ENCODE measurements at places on chromosomes 3 and 15.

GRCh38 chr3:195154793-195155535 is 116.0 kb downstream of the XXYLT1 start:
- DNase-seq = no peak

- DNase-seq = no peak
These were observed 7.7 kb upstream of the GOLGB1 start for GRCh38 chr3:121757087-121757811.

- DNase-seq = no peak
These were observed 51.6 kb upstream of the NR2E3 start for GRCh38 chr15:71758711-71759110.

DNA sequence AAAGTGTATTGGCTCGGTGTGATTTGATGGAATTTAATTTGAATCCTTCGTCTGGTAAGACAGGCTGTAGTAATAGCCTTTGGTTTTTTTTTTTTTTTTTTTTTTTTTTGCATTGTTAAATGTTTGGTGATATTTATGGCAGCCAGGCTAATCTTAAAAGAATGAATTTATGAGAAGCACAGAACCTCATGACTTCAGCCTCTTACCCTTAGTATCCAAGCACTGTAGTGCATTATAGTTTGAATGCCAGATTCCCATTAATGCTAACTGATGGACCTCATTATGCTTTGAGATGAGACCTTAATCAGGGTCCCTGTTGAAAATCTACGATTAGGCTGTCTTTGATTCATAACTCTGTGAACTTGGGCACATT is 110.6 kb upstream of the SAMMSON start:
- no peak for DNase-seq
